ENCODE measurements at places on chromosomes 12 and 14.

DNA sequence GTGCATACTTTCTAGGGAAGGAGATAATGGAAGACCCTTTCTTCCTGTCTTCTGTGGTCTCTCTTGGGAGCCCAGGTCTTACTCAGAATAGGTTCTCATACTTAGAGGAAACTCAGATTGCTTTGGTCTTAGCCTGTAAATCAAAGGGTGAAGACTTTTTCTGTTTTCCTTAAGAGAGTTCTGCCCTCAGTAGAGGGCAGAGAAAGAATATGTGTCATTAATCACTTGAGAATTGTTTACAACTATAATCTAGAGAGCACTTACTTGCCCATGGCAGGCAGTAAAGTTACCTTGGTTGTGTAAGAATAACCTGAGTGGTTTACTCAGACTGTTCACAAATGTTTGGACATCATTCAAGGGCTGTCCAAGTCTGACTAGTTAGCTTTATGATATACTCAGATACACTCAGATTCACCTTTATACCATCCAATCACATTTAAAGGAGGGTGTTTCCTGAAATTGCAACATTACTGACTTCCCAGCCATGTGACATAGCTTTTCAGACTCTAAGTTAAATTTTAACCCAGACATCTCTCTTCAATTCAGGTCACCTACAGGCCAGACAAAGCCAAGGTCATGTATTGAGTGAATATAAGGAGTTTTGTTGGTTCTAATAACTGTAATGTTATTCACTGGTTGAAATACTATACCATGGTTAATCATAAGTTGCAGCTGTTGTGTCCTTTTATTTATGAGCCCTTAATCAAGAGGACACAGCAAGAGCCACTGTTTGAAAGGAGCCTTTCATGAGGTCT is 372.2 kb downstream of the RAD51B start:
- no peak for DNase-seq

GRCh38 chr14:100384819-100385813 is 62.0 kb downstream of the SLC25A47 start:
- DNase-seq = no peak

DNA sequence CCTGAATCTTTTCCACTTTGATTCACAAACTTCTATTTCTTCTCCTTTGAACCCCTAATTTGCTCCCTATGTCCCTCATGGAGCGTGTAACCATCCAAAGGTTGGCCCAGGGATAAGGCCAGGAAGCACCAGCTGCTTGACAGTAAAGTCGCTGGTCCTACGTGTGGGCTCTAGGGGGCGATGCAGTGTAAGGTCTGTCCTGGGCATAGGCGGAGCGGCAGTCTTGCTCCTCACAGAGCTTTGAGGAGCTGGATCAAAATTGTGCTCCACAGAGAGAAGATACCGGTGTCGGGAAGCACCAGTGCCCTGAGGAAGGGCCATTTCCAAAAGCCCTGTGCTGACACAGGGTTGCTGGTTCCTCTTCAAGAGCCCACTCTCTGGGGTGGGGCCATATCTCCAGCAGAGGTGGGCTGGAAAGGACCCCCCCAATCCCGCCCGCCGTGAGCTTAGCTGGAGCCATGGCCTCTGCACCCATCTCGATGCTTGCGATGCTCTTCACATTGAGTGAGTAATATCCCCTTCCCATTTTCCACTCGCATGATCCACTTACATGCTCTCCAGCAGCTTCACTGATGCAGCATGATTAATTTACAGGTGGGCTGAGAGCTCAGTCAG is 49.9 kb upstream of the OR4E1 start:
- no peak for DNase-seq

DNA sequence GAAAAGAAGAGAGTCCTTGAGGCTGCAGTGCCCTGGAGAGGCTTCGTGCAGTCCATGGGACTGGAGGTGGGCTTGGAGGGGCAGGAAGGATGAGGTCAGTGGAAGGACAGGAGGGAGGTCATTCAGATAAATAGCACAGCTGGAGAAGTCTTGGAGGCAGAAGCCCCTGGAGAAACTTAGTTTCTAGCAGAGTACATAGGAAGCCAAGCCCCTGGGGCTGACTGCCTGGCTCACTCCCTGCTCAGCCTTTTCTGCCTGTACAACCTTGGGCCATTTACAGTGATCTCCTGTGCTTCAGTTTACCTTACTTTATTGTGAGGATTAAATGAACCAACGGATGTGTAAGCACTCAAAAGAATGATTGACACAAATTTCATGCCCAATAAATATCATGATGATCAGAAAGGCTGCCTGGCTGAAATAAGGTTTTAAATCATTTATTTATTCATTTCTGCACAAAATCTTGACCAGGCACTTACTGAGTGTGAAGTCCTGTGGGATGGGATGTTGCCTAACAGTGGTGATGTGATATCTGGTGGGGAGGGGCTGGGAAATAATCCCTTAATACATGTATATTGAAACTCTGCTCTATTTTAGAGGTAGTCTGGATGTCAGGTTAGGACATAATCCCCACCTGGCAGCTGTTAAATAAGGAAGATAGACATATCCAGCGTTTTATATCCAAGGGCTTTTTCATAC is 54.3 kb downstream of the PLEKHG7 start:
- no peak for DNase-seq

GRCh38 chr14:33855672-33856071 is 95.2 kb downstream of the EGLN3 start:
- no peak for DNase-seq

DNA sequence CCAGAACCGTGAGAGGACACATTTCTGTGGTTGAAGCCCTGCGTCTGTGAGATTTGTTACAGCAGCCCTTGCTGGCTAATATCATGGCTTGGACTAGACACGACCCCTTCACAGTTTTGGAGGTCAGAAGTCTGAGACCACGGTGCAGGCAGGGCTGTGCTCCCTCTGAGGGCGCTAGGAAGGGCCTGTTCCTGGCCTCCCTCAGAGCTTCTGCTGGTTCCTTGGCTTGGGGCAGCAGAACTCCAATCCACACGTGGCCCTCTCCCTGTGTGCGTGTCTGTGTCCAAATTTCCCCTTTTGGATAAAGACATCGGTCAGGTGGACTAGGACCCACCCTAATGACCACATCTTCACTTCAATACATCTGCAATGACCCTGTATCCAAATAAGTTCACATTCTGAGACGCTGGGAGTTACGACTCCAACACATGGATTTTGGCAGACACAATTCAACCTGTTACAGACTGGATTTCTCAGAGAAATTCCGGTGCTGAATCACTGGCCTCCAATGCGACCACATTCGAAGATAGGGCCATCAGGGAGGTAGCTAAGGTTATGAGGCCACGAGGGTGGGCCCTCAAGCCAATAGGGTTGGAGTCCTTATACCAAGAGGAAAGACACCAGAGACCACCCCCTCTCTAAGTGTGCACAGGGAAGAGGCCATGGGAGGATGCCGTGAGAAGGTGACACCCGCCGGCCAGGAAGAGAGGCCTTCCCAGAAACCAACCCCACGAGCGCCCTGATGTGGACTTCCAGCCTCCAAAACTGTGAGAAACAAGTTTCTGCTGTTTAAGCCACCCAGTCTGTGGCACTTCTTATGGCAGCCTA is 43.6 kb upstream of the PPP2R5C start:
- no peak for DNase-seq

DNA sequence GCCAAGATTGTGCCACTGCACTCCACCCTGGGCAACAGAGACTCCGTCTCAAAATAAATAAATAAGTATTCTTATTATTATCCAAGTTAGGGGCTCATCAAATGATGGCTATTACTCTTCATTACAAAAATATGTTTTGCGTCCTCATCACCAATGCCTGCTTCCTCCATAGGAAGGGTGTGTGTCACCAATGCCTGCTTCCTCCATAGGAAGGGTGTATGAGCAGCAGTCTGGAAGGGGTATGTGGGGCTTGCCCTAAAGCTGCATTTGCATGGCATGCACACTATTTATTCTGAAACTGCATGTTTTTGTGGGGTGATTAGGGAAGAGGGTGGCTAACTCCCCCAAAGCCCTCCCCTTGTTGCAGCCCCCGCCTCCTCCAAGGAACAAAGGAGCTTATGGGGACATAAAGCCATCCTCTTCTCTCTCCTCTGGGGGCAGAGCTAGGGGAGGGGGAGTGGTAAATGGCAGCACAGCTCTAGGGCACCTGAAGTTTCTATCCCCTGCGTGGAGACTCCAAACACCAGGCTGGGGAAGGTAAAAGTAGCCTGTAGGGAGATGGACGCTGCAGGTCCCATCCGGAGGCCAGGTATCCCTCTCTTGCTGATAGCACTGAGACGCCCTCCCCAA is 1.3 kb downstream of the CAMKK2 start:
- DNase-seq = no peak

DNA sequence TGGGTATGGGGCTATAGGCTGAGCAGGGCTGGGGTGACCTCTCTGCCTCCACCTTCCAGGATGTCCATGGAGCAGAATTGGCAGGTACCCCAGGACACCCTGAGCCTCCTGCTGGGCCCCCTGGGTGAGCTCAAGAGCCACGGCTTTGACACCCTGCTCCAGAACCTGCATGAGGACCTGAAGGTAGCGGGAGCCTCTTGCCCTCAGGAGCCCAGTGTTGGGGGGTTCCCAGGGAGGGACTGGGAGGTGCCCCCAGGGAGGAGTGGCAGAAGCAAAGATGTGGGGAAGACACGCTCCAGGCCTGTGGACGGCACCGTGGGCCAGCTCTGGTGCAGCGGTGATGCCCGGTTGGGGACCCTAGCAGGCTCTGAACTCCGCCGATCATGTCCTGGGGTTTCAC is 8.3 kb downstream of the TNFAIP2 start:
- DNase-seq = peak; percentile 41

DNA sequence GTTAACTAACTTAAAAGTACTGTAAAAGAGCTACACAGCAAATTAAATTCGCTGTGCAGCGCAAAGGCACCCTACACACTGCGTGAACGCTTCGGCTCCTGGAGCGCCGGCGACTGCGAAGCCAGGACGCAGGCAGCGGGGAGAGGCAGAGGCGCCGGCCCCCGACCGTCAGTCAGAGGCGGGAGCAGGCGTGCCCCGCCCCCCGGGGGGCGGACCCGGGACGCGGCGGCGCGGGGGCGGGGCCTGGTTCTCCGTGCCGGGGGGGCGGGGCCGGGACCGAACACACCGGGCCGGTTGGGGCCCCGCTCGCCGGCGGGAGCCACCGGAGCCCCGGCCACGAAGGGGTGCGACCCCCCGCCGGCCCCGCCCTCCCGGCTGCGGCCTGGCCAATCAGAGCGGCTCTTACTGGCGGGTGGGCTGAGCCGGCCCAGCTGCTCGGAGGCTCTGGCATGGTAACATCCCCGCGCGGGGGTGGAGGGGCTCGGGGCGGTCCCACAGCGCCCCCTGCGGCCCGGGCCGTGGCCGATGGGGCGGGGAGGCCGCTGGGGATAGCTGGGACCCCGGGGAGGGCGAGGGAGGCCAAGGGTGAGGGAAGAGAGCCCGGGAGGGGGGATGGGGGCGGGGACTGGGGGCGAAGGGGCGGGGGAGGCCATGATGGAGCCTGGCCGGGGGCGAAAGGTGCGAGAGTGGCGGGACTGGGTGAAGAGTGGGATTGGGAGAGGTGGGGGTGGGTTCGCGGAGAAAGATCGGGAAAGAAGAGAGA is at the start of gene PRPF40B:
Gene PRPF40B, plus strand, starts transcription at position 420 of the 763 bp plus-strand sequence. Its CDS starts 30 bp downstream, at position 450.
- DNase-seq = peak; percentile 91

- no peak for DNase-seq
Measured at GRCh38 chr14:87690076-87690613, 302.8 kb downstream of the GALC start.

GRCh38 chr12:69916544-69917235 is 91.7 kb downstream of the MYRFL start:
- DNase-seq = no peak

- no peak for DNase-seq
Measured at GRCh38 chr12:119181202-119181601, 2.5 kb downstream of the HSPB8 start.

- no peak for DNase-seq
Measured at GRCh38 chr12:77189458-77189857, 124.1 kb upstream of the E2F7 start.

GRCh38 chr12:15735837-15736615 is 53.2 kb downstream of the EPS8 start:
- DNase-seq = no peak

- no peak for DNase-seq
Measured at GRCh38 chr14:57319636-57320192, 50.9 kb downstream of the AP5M1 start.

DNA sequence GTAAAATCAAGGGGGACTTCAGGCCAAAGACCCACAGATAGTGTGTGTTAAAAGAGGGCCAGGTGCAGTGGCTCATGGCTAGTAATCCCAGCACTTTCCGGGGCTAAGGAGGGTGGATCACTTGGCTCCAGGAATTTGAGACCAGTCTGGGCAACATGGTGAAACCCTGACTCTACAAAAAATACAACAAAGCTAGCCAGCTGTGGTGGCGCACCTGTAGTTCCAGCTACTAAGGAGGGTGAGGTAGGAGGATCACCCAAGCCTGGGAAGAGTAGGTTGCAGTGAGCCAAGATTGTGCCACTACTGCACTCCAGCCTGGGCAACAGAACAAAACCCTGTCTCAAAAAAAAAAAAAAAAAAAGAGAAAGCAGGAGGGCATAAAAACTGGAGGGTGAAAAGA is 8.5 kb downstream of the VCPKMT start:
- no peak for DNase-seq

- no peak for DNase-seq
Measured at GRCh38 chr14:54094765-54095164, 138.1 kb upstream of the BMP4 start.

GRCh38 chr12:58171914-58172313 is 230.5 kb downstream of the ATP23 start:
- no peak for DNase-seq
